T-helper 22 cell (primary cell): ENCODE measurements at places on chromosomes 12 and 14.

DNA sequence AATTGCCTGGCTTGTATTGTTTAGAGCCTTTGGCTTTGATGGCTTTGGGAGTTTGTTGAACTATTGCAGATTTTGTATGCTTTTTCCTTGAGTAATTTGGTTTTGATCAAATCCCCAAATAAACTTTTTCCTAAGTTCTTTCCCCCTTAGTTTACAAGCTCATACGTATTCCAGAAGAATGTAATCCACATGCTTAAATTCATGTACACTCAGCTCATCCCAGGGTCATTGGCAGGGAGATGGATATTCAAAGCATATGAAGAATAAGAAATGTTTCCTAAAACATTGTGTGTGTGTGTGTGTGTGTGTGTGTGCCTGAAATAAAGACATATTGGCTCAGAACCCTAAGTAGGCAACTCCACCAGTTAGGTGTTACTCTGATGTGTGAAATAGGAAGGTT, 89.4 kb downstream of the TMEM30B start:
- DNase-seq = no peak

- no peak for DNase-seq
These were observed 10.3 kb downstream of the TGFB3 start for GRCh38 chr14:75971509-75971908.

DNA sequence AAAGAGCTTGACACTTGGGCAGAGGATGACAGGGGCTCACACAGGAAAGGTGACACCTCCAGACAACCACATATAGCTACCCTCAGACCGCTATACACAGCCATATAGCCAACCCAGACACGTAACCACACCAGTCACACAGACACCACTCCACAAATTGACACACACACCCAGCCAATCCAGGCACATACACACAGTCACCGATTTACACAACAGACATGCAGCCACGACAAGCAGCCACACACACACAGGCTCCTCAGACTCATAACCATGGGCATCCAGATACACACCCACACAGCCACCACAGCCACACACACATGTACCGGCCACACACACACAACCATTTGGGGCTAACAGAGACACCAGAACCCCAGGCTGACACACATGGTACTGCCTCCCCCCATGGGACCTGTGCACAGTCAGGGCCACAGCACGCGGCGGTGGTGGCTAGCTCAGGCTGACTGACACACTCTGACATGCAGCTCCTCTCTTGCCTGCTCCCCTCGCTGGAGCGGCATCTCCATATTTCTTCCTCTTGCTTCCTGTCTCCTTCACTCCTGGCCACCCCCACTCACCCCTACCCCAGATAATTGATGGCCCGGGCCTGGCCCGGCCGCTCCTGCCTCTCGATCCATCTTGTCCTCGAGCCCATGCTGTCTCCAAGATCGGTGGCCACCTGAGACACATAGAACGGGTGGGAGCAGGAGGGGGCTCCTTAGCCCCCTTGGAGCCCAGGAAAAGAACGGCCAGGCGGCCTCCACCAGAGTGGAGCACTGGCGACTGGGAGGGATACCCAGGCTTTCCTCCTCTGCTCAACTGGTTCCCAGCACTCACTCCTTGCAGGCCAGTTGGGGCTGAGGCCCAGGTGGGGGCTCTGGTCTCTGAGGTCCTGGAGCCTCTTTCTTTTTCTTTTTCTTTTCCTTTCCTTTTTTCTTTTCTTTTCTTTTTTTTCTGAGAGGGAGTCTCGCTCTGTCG, 6.0 kb upstream of the SHMT2 start:
- DNase-seq = no peak

- no peak for DNase-seq
These were observed 8.8 kb downstream of the KRT80 start for GRCh38 chr12:52182898-52183543.

- DNase-seq = no peak
These were observed 11.1 kb upstream of the EGLN3 start for GRCh38 chr14:33962016-33962415.

GRCh38 chr12:14846876-14847580, 3.7 kb upstream of the ART4 start:
- no peak for DNase-seq

- no peak for DNase-seq
These were observed 99.0 kb downstream of the NUBPL start for GRCh38 chr14:31660191-31660590.

- DNase-seq = no peak
These were observed 100.5 kb downstream of the VEZT start for GRCh38 chr12:95318071-95318545.

DNA sequence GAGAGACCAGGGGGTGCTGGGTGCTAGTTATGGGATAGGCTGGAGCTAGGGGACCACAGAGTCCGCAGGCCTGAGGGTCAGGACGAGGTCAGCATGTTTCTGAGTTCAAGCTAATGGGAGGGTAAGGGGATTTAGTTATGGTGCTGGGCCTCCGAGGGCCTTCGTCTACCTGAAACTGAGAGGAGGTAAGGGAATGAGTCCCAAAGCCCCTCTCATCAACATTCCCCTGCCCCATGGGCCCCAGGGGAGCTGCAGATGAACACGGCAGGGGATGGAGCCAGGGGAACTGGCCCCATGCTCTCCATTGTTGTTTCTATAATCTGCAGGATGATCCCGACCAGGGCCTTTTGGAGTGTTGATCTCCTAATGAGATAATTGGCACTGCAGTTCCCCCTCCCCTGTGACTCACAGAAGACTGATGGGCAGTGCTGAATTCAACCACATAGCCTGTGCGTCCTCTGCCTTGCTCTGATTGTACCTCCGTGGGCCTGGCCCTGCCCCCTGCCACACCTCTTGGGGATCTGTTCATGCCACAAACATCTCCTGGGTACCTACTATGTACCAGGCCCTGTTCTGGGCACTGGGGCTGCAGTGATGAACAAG, 21.4 kb downstream of the FAIM2 start:
- no peak for DNase-seq

- DNase-seq = no peak
These were observed 3.1 kb downstream of the FKBP4 start for GRCh38 chr12:2797721-2798418.

GRCh38 chr14:105145381-105146180, 23.0 kb downstream of the JAG2 start:
- DNase-seq = no peak

DNA sequence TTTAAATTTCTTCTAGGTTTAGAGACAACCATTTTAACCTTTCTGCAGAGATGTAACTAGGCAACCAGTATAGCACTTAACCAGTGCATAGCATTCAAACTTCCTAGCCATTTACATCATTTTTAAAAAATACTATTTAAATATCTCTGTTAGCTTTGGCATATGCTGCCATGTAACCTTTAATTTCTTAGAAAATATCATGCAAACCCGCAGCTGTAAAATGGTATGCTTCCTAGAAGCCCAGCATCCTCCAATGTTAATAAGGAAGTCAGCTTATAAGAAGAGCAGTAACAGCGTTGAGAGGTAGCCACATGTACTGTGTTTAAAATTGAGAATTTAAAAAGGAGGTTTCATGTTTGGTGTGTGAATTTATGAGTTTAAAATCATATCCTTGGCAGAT, 22.8 kb downstream of the GNG2 start:
- no peak for DNase-seq

GRCh38 chr12:67637718-67638117, 10.8 kb upstream of the DYRK2 start:
- DNase-seq = no peak

DNA sequence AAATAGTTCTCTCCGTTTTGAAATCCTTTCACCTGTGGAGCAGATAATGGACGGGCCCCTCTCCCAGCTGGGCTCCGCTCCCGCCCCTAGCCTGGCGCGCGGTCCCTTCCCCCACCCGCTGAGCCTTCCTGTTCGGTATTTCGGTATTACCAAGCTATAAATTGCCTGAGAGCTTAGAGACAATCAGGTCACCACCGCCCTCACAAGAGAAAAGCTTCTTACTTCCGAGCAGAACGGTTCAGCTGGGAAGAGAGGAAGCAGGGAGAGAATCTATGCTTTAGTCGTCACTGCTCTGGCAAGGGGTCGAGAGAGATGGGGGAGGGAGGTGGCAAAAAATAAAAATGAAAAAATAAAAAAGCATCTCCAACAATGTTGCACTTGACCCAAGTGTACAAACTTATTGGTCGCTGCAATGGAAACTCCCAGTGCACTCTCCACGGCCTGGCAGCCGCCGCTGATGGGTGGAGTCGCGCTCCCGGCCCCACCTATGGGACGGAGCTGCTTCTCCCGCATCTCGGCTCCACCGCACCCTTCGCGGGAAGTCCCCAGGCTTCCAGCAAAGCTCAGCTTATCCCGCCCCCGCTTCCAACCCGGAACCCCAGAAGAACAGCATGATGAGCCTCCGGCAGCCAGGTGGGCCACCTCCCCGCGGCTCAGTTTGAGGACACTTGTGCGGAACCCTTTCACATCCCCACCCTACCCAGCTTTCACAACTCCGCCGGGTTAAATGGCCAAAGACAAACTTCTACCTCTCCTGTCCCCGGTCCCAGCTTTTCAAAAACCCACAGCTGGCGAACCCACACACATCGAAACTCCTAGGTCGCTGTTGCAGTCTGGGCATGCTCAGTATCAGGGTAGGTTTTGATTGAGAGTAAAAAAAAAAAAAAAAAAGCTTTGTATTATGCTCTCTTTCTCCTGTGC, 832 bp upstream of the SYT1 start:
- no peak for DNase-seq

- no peak for DNase-seq
These were observed 206.6 kb downstream of the CACNA1C start for GRCh38 chr12:2259369-2259768.

GRCh38 chr12:124512667-124513296, 54.6 kb downstream of the NCOR2 start:
- DNase-seq = no peak

DNA sequence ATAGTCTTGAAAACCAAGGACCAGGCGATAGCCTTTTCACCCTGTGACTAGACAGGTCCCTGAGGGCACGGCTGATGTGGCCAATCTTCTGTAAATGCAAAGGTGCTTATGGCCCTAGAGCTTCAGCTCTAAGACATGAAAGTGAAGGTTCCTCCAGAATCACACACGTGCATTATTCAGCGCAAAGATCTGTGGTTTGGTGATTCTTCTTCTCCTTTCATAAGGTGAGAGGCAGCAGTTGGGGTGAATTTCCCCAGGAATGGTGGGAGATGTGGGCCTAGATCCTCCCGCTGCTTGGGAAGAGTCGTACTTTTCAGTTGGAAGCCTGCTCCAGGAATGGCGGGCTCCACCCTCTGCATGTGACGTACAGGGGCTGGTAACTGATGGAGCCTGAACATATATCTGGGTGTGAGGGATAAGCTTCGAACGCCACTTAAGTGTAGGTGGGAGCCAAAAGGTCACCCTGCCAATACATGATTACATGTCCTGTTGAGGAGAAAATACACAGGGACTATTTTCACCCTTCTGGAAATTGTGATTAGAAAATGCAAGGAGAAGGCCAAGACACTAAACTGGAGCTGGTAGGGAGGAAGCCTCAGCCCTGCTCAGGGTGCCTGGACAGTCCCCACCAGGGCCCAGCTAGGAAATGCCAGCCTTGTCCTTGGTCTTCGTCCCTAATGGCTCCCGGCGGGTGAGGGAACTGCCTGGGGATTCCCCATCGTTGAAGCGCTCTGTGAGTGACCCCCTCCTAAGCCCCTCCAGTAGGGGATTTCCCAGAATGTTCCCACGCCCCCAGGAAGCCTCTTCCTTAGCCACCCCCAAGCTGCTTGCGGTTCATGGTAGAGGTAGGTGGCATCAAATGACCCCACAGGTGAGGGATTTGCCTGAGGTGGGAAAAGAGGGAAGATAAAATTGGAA, 17.6 kb downstream of the BATF start:
- peak; percentile 60 for DNase-seq

DNA sequence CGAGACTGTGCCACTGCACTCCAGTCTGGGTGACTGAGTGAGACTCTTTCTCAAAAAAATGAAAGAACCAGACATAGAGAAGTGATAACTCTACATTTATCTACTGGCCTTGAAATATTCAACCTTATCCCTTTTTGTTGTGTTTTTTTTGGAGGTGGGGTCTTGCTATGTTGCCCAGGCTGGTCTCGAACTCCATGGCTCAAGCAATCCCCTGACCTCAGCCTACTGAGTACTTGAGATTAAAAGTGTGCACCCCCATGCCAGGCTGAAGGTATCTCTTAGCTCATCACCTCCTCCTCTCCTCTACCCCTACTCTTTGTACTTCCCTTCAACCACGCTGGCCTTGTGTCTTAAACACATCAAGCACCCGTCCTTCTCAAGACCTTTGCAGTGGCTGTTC, 3.8 kb downstream of the DRAM1 start:
- DNase-seq = no peak

DNA sequence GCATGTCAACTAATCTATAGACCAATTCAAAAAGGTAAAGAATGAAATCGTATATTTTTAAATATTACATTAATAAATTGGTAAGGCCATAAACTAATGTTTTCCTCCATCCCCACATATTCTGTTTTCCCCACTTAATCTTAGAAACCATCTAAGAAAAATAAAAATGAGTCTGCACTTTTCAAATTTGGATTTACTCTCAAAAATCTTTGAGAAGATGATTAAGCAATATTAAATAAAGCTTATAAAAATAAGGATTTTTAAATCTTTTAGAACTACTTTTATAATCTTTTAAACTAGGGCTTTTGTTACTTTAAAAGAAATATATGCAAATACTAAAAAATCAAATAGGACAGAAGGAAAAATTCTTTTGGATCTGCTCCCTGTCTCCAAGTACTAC, 10.6 kb upstream of the HAL start:
- no peak for DNase-seq

DNA sequence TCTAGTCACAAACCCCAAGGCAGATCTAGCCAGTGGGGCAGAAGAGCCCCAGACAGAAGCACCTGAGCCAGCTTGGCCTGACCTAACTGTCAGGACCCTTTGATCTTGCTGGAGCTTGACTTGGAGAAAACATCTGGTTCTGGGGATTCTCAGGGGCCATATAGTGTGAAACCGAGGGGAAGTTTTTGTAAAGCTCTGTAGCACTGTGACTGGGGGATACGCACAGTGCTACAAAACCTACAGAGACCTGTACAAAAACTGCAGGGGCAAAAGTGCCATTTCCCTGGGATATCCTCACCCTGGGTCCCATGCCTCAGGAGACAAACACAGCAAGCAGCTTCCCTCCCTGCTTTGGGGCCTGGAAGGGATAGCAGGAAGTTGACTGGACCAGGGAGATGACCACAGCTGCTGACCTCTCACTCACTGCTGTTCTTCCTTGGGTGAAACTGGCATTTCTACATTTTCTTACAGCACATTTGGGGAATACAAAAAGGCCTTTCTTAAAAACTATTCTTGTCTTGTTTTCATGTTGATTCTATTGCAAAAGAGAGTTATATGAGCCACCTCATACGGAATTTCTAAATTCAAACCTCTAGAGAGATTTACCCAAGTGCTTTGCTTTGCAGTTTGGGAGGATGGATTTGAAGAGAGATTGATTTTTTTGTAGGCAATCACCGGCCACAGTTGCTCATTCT, 140.0 kb downstream of the DAD1 start:
- no peak for DNase-seq

GRCh38 chr14:83734431-83734830, 1795.5 kb upstream of the FLRT2 start:
- no peak for DNase-seq

- no peak for DNase-seq
These were observed 24.5 kb upstream of the KIF21A start for GRCh38 chr12:39467432-39467870.

- no peak for DNase-seq
These were observed 37.1 kb upstream of the LMNTD1 start for GRCh38 chr12:25590011-25590721.
